ENCODE measurements at places on chromosomes 12 and 14. TPM values are rescaled to one million over a fixed set of nuclear protein-coding genes. Genes with fewer than 3 reads are reported as not detected.
A peak's percentile ranks its signal among the peaks of the same experiment; 100 is the strongest.

WNT5B gene
- polyA plus RNA-seq: not detected

DPPA3 gene
- not detected for polyA plus RNA-seq

CCDC196 gene
- not detected for polyA plus RNA-seq

GRCh38 chr14:67420102-67420739 lies 8.3 kb upstream of the PLEK2 start:
- no peak overlapping the region for H3K27ac ChIP-seq
- no peaks in the 10 kb centered on the region for H3K36me3 ChIP-seq
- no peak overlapping the region for H3K4me3 ChIP-seq
- H3K27me3 ChIP-seq: peaks cover 4% of the 10 kb centered on the region

GRCh38 chr12:123445388-123446332 lies 9.2 kb upstream of the RILPL2 start:
- no peaks in the 10 kb centered on the region for H3K36me3 ChIP-seq
- H3K27ac ChIP-seq: peak overlapping the region; percentile 58
- no peak for DNase-seq
- no peak overlapping the region for H3K4me3 ChIP-seq

- H3K4me3 ChIP-seq: peak overlapping the region; percentile 79
- DNase-seq: no peak
- H3K4me1 ChIP-seq: peaks cover 94% of the 10 kb centered on the region
- peaks cover 14% of the 10 kb centered on the region for H3K27me3 ChIP-seq
Observed at GRCh38 chr12:111443586-111443985, 37.9 kb downstream of the SH2B3 start.

GRCh38 chr14:38089123-38089522 lies 118.6 kb upstream of the SSTR1 start:
- H3K4me1 ChIP-seq: peaks cover 19% of the 10 kb centered on the region
- H3K27me3 ChIP-seq: no peaks in the 10 kb centered on the region
- peak overlapping the region; percentile 87 for H3K27ac ChIP-seq
- H3K4me3 ChIP-seq: peak overlapping the region; percentile 81

DNA sequence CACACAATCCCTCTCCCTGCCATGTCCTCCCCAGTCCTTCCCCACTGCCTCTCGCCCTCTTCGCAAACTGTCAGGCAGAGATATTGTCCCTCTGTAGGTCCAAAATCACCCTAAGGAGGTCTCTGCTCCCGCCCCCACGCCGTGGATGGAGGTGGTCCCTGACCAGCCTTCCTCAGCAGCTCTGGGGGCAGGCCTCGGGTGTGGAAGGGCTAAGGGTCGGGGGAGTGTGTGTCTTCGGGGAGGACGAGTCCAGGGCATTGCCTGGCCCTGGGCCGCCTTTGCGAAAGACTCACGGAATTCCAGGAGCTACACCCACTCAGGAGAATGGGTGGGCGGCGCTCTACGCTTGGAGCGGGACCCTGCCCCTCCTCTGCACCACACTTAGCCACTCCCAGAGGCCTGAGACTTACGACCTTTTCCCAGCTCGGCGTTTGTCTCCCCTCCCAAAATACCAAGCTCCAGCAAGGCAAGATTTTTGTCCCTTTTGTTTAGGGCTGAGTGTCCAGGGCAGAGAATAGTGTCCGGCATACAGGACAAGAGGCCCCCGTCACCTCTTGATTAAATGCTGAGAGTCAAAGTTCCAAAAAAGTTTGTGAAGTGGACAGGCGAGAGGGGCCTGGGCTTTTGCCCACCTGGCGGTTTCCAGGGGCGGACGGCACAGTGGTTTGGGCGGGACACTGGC lies 881 bp downstream of the PYGL start:
- DNase-seq: no peak
- no peaks in the 10 kb centered on the region for H3K36me3 ChIP-seq
- H3K27me3 ChIP-seq: peaks cover 4% of the 10 kb centered on the region
- peaks cover 15% of the 10 kb centered on the region for H3K4me1 ChIP-seq
- H3K4me3 ChIP-seq: peak overlapping the region; percentile 77

GRCh38 chr12:56333197-56333678 lies 562 bp downstream of the PAN2 start:
- DNase-seq: no peak
- H3K36me3 ChIP-seq: no peaks in the 10 kb centered on the region
- peak overlapping the region; percentile 100 for H3K27ac ChIP-seq
- H3K27me3 ChIP-seq: peaks cover 16% of the 10 kb centered on the region
- peak overlapping the region; percentile 90 for H3K4me3 ChIP-seq

DNA sequence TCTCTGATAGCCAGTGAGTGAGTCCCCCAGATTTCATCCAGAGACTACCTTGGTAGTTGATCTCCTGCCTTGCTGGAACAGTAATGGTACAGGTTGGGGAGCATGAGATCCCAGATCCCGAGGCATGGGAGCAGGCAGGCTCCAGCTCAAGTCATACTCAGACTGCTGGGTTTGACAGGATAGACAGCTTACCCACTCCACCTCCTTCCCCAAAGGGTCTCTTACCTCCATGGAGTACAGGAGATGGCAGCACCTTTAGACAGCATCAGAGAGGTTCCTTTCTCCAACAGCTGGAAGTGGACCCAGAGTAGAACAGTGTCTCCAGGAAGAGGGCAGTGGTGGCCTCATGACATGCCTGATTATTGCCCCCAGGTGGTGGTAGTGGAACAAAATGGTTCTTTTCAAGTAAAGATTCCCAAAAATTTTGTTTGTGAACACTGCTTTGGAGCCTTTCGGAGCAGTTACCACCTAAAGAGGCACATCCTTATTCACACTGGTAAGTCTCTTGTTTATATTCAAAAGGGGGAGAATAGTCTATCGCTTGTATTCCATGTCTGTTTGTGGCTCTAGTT lies 4.9 kb upstream of the CSAD start:
- H3K27ac ChIP-seq: no peak overlapping the region
- H3K4me3 ChIP-seq: no peak overlapping the region
- peaks cover 32% of the 10 kb centered on the region for H3K4me1 ChIP-seq
- H3K27me3 ChIP-seq: peaks cover 6% of the 10 kb centered on the region
- DNase-seq: no peak
- peaks cover 44% of the 10 kb centered on the region for H3K36me3 ChIP-seq

DNA sequence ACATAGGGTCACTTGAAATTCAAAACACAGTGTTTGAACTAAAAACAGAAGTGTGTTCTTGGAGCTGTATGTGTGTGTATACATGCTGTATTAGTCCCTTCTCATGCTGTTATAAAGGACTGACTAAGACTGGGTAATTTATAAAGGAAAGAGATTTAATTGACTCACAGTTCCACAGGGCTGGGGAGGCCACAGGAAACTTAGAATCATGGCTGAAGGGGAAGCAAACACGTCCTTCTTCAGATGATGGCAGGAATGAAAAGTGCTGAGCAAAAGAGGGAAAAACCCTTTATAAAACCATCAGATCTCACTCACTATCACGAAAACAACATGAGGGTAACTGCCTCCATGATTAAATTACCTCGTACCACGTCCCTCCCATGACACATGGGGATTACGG lies 224.1 kb downstream of the BCAT1 start:
- no peaks in the 10 kb centered on the region for H3K27me3 ChIP-seq
- no peak overlapping the region for H3K4me3 ChIP-seq
- no peaks in the 10 kb centered on the region for H3K36me3 ChIP-seq
- no peak for DNase-seq
- H3K4me1 ChIP-seq: peaks cover 19% of the 10 kb centered on the region
- H3K27ac ChIP-seq: peak overlapping the region; percentile 11
